ENCODE measurements at places on chromosomes 3 and 15. TPM values are rescaled to one million over a fixed set of nuclear protein-coding genes. Genes with fewer than 3 reads are reported as not detected.

ZNF106 gene
- 47.5 TPM for total RNA-seq

STARD5 gene
- 4.0 TPM for total RNA-seq

SLC28A1 gene
- total RNA-seq = not detected

SYNM gene
- 1.1 TPM for total RNA-seq

SLC24A5 gene
- not detected for total RNA-seq

SPATA12 gene
- 0.16 TPM for total RNA-seq

COL6A6 gene
- 0.12 TPM for total RNA-seq

SNTN gene
- not detected for total RNA-seq

WDR93 gene
- total RNA-seq = 1.3 TPM

IQSEC1 gene
- 34.2 TPM for total RNA-seq

GOLGA6A gene
- total RNA-seq = 0.89 TPM

GXYLT2 gene
- 7.4 TPM for total RNA-seq

SCN5A gene
- 4.2 TPM for total RNA-seq

TTLL13 gene
- total RNA-seq = 0.69 TPM

- DNase-seq = no peak
Observed at GRCh38 chr3:143445118-143445517, 325.5 kb downstream of the CHST2 start.

GRCh38 chr3:140334132-140334929 lies 343.5 kb upstream of the TRIM42 start:
- DNase-seq = no peak

DNA sequence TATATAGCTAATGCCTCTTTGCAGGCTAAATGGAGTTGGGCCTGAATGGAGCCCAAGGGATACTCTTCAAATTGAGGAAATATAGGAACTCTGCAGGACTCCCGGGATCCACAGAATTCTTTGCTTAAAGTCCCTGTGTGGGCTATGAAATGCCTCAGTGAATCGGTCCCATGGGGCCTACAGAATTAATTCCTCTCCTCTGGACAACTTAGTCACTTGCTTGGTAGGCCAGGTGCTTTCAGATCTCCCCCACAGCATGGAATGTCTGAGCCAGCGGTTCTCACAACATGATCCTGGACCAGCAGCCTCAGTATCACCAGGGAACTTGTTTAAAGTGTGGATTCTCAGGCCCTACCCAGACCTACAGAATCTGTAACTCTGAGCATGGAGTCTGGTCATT lies 15.1 kb upstream of the PRICKLE2 start:
- no peak for DNase-seq

DNA sequence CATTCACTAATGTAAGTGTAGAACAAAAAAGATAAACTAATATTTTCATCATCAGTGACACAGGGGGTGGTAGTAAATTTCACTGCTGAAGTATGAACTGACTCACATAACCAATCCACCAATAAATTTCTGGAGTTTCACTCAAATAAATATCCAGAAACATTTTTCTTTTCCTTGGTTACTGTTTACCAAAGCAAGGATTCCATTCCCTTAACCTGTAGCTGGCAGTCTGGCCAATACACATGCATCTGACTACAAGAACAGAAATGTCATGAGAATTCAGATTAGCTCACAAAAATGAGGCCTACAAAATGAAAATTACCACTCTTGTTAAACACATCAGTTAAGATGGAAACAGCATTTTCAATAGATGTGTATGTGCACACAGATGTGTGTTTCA lies 80.3 kb downstream of the STAG1 start:
- no peak for DNase-seq

- no peak for DNase-seq
Observed at GRCh38 chr3:43081796-43082195, 24.1 kb downstream of the POMGNT2 start.

GRCh38 chr3:24457719-24458118 lies 36.9 kb downstream of the THRB start:
- no peak for DNase-seq

- DNase-seq = no peak
Observed at GRCh38 chr3:191762323-191762960, 301.5 kb downstream of the PYDC2 start.

- no peak for DNase-seq
Observed at GRCh38 chr15:38477637-38478036, 23.7 kb downstream of the FAM98B start.

DNA sequence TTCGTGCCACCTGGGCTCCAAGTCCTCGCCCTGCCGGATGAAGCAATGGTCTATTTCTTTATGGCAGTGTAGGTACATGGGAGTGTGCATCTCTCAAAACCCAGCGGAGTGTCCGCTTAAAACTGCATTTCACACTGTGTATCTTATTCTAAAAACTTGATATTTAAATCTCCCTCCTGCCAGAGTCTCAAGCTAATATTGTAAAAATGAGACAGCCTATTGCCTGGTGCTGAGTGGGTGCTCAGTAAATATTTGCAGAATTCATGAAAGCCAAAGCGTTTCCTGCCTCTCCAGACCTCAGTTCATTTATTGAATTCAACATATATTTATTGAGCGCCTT lies 330 bp upstream of the TBC1D2B start:
- DNase-seq = no peak

DNA sequence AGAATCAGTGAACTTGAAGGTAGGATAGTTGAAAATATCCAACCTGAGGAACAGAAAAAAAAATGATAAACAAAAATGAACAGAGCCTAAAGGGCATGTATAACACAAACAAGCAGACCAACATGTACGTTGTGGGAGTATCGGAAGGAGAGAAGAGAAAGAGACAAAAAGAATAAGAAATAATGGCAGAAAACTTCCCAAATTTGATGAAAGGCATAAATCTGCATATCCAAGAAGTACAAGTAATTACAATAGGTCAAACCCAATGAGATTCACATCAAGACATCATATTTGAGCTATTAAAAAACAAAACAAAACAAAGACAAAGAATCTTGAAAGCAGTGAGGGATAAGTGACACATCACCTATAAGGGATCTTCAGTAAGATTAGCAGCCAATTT lies 38.1 kb upstream of the ATP13A5 start:
- no peak for DNase-seq

GRCh38 chr3:193978486-193978885 lies 157.5 kb upstream of the HES1 start:
- no peak for DNase-seq

- no peak for DNase-seq
Observed at GRCh38 chr3:15758295-15758694, 39.5 kb downstream of the ANKRD28 start.

DNA sequence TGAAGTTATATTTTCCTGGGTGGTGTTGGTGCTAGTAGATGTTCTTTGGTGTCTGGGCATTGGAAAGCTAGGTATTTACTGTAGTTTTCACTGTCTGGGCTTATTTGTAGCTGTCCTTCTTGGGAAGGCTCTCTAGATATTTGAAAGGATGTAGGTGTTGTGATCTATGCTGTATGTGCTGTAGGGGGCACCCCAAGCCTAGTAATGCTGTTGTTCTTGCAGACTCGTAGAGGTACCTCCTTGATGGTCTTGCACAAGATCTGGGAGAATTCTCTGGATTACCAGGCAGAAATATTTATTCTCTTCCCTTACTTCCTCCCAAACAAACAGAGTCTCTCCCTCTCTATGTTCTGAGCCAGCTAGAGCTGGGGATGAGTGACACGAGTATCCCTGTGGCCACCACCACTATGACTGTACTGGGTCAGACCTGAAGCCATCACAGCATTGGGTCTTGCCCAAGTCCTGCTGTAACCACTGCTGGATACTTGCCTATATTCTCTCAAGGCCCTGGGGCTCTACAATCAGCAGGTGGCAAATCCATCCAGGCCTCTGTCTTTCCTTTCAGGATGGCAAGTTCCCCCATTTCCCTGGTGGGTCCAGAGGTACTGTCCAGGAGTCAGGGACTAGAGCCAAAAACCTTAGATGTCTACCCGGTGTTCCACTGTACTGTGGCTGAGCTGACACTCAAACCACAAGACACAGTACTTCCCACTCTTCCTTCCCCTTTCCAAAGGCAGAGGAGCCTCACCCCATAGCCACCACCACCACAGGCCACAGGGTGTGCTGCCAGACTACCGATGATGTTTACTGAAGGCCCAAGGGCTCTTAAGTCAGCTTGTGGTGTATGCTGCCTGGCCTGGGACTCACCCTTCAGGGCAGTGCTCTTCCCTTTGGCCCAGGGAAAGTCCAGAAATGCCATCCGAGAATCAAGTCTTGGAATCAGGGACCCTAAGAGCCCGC lies 195.2 kb upstream of the DPPA4 start:
- peak; percentile 30 for DNase-seq

- no peak for DNase-seq
Observed at GRCh38 chr3:60228823-60229222, 1022.4 kb downstream of the FHIT start.

GRCh38 chr3:4097801-4098200 lies 205.4 kb upstream of the SETMAR start:
- DNase-seq = no peak

DNA sequence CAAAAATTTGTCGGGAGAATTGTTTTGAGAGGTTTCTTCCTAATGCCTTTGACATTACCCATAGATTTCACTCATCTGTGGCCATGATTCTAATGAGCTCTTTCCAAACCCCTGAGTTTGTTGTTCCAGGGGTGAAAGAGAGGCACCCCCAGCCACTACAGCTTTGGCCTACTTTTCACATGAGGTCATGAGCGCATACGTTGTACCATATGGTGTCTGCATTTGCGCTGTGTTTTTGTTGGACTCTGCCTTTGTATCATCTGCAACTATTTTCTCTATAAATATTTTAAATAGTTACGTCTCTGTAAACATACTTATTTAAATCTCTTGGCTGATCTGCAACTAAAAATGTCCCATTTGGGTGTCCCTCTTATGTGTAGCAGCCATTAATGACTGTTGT lies 107.9 kb downstream of the LRTM1 start:
- no peak for DNase-seq

DNA sequence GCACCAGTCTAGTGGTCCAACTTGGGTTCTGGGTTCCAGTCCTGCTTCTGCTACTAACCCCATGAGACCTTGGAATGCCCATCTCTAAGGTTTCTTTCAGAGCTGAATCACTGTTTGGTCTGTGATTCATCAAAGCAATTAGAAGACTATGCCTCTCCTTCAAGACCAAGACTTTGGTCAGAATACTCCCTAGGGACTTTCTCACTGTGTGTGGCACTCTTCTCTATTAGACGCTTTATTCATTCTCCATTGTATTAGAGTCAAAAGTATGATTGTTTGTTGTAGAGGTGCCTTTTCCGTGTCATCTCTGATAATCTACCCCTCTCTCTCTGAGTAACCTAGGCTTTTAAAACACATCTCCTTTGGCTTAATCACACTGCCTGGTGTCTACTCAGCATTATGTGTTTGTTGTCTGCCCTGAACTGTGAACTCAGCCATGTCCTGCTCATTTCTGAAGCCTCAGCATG lies 90.5 kb downstream of the LPP start:
- no peak for DNase-seq

GRCh38 chr3:157542711-157543500 lies 39.7 kb upstream of the VEPH1 start:
- peak; percentile 25 for DNase-seq

DNA sequence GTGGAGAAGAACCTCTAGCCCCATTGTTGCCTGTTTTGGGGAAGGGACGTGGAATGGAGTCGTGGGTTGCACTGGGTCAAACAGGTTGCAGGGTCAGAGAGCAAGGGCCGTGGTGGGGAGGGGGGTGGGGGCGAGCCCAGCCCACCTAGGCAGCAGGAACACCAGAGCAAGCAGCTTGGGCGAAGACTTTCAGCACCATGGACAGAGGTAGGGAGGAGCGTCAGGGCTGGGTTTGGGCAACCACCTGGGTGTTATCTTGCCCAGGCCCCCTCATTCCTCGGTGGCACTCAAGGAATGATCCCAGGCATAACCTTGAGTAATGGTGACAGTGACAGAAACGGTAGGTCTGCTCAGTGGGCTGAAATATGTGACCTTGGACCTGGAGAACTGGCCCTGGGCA lies 45.9 kb upstream of the TMEM115 start:
- peak; percentile 54 for DNase-seq

DNA sequence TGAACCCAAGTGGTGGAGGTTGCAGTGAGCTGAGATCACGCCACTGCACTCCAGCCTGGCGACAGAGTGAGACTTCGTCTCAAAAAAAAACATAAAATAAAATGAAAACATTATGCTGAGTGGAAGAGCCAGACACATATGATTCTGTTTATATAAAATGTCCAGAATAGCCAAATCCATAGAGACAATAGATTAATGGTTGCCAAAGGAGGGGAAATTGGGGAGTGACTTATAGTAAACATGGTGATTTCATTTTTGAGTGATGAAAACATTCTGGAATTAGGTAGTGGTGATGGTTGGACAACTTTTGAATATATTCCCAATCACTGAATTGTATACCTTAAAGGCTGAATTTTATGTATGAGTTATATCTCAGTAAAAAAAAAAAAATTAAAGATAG lies 172.0 kb upstream of the BFSP2 start:
- DNase-seq = no peak

- no peak for DNase-seq
Observed at GRCh38 chr15:63874616-63875015, 40.9 kb upstream of the HERC1 start.

GRCh38 chr3:42936157-42936981 lies 30.4 kb downstream of the ZNF662 start:
- no peak for DNase-seq

GRCh38 chr3:12349895-12350811 lies 61.3 kb downstream of the PPARG start:
- no peak for DNase-seq

DNA sequence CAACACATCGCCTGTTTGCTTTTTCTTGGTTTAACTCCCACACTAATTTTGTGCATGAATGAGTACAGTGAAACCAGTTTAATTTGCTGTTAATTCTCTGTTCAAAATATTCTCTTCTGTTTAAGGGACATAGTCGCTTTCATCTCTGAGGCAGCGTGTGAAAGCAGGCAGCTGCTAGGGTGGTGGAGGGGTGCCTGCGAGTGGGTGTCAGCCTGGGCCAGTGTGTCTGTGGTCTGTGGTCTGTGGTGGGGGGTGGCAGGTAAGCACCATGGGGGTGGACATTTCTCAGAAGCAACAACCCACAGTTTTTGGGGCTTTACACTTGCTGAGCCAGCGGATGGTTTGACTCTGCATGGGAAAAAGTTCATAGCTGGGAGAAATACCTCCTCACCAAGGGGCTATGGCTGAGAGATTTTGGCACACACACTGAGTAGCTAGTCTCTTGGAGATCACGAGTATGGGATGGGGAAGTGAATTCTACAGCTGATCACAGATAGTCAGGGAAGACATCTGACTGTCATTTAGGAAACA lies 109.2 kb downstream of the EPHB1 start:
- DNase-seq = no peak

GRCh38 chr15:58163985-58164384 lies 25.8 kb downstream of the AQP9 start:
- DNase-seq = no peak

GRCh38 chr15:32869776-32870175 lies 152.0 kb downstream of the GREM1 start:
- no peak for DNase-seq
